ENCODE measurements at places on chromosomes 1 and 21.

DNA sequence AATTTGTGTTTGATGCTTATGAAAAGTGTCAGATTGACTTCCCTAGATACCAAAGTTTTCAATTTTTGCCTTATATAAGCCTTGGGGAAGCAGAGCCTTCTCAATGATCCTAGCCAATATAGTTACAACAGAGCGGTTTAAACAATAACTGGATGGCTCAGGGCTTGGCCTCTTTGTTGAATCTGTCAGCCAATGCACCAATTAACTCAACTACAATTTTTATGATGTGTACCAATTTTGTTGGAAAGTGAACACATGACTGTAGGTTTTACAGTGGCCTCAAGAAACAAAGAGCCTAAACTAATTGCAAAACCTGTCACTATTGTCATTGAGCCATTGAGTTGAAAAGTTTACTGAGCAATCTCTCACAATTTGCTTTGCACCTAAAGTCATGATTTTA is 71.6 kb upstream of the RGS18 start:
- DNase-seq, result no peak

DNA sequence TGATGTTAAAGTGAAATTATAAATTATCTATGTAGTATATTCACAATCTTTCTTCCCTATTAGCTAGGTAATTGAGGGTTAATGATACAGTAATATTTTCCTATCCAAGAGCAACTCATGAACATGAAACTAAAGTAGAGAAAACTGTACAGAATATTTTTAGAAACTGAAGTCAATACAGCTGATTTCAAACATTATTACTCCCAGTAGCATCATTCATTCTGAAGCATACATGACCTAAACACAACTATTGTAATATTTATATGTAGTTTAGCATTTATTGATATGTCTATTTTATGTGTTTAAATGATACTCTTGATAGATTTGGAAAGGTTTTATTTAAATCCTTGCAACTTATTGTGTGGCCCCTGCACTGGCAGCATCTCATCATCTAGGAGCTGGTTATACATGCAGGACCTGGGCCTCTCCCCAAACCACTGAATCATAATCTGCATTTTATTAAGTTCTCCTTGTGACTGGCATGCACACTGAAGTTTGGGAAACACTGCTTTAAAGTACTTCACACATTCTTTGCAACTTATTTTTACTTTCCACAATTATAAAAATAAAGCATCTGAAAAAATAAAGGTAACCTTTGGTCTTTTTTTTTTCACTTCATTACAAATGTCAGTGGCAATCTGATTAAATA is 199.9 kb downstream of the LRRC40 start:
- no peak for DNase-seq

- DNase-seq, result no peak
These were observed 85.7 kb downstream of the ST6GALNAC3 start for GRCh38 chr1:76160225-76160624.

GRCh38 chr1:1862905-1863547 is 27.9 kb downstream of the GNB1 start:
- no peak for DNase-seq

DNA sequence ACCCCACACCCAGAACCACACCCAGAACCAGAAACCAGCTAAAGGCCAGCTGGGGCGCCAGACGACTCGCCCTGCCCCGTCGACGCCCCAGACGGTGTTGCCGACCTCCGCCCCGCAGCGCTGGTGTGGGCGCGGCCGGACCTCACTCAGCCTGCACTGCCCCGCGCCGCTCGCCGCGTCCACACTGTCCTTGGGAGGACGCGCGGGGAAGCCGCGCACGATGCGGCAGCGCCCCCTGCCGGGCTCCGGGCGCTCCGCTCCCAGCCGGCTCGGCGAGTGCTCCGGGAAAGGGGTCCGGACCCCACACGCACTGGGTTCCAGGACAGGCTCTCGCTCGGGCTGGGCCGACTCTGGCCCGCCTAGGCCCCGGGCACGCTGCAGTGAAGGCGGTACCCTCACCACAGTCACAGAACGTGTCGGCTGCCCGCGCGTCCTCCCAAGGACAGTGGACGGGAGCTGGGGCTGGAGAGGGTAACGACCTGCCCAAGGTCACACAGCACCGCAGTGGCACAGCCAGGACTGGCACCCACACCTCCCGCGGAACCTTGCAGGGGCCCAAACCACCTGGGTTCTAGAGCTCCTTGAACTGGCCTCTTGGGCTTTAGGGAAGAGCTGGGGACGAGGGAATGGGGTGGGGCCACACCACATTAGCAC is 90.2 kb downstream of the DMRTA2 start:
- no peak for DNase-seq

DNA sequence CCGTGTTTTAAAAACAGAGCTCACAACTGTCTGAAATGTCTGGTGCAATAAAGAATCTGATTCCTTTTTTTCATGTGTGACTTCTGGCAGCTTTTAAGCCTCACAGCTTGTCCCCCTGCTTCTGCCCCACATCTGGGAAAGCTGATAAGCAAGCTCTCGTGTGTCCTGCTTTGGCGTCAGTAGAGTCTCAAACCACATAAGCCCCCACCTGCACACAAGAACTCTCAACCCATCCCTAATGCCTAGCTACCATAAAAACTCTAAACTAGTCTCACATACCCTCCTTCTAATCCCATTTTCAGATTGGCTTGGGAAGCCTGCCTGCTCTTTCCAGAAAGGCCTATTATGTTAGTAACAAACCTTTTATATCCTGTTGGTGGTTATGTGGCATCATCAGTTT is 94.6 kb upstream of the DAB1 start:
- no peak for DNase-seq

DNA sequence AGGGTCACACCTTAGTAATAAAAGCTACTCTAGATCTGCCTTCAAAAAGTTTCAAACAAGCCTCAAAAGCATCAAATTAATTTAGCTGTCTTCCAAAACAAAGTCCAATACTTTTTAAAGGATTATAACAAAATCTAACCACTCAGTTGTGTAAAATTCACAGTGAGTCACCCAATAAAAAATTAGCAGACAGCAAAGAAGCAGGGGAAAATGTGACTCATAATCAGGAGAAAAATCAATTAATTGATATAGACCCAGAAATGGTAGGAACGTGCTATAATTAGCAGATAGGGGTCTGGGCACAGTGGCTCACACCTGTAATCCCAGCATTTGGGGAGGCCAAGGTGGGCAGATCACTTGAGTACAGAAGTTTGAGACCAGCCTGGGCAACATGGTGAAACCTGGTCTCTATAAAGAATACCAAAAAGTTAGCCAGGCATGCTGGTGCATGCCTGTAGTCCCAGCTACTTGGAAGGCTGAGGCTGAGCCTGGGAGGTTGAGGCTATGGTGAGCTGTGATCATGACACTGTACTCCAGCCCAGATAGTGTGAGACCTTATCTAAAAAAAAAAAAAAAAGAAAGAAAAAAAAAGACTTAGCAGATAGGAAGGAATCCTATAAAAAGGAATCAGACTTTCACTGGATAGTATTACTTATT is 8.1 kb upstream of the MYOG start:
- DNase-seq, result no peak

DNA sequence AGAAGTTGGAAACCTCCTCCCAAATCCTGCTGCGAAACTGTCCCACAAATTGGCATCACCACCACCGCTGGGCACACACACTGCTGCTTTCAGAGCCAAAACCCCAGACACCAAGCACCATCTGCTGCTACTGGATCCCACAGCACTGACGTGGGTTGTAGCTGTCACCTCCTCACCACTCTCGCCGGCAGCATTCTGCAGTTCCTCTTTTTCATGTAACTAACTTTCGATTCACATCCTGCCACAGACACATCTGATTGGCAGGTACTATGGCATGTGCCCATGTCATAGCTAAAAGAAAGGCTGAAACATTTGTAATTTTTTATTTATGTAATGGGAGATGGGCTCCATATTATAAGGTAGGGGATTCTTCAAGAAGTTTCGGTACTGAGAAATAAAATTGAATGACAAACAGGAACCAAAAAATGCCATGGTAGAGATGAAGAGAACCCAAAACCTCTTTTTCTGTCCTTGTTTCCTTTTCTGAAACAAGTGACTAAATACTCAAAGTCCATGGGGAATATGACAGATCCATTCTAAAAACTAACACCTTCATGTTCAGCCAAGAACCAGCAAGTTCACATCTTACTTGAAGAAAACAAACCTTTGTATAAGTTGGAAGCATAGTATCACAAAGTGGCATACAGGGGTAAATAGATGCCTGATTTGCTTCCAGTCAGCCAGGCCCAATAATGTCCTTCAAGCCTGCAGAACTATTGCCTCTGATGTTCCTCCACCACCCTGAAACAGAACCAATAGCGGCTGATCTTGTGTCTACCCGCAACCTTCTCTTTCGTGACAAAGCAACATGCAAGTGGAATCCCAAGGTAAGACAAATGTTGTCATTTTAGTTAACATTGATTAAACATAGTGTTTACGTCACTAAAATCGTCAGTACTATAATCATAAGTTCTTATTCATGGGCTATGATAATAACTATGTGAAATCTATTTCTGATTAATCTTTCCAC is 26.6 kb upstream of the RGS13 start:
- DNase-seq, result no peak

GRCh38 chr1:199747984-199748383 is 279.5 kb upstream of the NR5A2 start:
- DNase-seq, result peak; percentile 15

GRCh38 chr1:201127755-201128455 is 921 bp upstream of the ASCL5 start:
- peak; percentile 54 for DNase-seq

DNA sequence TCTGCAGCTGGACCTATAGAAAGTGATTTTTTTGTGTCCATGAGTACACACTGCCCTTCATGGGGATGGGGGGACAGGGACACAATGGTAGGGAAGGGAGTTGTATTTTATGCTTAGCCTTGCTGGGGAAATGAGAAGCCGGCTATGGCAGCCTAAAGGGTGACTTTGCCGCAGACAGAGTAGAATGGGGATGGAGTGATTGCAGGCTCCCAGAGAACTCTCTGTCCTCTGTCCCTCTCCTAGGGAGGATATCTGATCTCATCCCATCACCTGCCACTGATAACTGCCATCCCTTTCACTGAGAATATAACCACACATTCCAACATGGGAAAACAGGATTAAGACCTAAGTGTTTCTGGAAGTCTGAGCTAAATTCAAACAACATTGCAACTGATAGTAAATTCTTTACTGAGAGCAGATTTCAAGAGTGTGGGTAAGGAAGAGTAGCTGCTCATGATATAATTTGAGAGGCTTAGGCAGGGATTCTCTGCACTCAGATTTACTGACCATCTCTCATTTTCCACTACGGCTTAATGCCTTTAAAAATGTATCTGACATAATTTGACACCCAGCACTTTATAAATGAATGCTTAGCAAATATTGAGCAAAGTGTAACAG is 13.9 kb downstream of the SH2D1B start:
- DNase-seq, result peak; percentile 48

GRCh38 chr1:82520611-82521010 is 719.9 kb downstream of the ADGRL2 start:
- DNase-seq, result no peak

GRCh38 chr1:46718340-46718726 is 581 bp downstream of the EFCAB14 start:
- no peak for DNase-seq

GRCh38 chr1:80170811-80171485 is 1164.4 kb upstream of the ADGRL4 start:
- DNase-seq, result no peak

- no peak for DNase-seq
These were observed 22.1 kb downstream of the TRIM67 start for GRCh38 chr1:231183639-231184590.

DNA sequence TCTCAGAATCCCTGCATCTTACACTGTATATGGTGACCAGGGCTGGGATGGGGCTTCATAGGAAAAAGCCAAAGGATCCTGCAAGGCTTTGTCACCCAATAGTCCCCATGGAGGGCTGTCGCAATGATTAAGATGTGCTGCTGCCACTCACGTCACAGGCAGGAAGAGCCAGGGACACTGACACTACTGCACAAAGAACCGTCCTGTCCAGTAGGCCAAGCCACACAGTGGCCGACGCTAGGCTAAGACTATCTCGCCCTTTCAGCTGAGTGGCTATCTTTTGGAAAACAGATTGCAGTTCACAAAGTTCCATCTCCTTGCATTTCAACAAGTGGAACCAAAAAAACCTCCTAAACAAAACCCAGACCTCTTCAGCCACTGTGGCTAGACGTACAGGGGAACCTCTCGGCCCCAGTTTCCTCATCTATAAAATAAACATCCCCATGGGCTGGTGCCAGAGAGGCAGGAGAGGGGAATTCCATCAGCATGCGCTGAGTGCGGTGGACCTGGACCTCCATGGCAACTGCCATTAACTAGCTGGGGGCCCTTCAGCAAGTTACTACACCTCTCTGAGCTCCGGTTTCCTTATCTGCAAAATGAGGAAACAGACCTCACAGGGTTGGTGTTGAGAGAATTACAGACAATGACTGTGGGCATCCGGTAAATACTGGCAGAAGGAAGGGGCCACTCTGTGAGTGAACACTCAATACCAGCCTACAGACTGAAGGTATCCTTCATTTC is 8.7 kb downstream of the CAPZB start:
- DNase-seq, result no peak

DNA sequence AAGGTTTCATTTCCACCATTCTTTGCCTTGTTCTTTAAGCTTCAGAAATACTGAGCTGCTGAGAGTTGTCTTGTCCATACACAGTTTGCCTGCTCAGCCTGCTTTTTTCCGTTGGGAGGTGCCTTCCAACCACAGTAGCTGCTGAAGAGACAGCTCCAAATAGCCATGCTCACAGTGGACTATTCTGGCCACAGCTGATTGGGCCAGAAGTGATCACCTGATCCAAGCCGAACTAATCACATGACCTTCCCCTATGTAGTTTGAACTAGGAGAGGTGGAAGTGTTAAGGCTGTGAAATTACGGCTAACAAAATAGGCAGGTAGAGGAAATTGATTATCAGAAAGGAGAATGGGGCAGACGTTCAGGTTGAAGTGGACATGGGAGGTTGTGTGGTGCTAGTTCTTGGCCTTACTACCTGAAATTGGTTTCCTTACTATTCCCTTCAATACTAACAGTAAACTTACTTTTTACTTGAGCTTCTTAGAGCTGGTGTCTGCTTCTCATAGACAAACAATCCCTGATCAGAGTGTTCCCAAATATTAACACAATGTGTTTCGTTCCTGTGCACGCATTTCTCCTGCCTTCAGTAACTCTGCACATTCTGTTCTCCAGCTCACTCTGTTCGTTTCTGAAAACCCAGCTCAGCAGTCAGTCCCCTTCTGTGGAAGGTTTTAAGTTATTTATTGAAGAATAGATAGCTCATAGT is 136.1 kb downstream of the RWDD3 start:
- DNase-seq, result no peak

GRCh38 chr1:234780112-234780511 is 170.1 kb upstream of the IRF2BP2 start:
- DNase-seq, result no peak

DNA sequence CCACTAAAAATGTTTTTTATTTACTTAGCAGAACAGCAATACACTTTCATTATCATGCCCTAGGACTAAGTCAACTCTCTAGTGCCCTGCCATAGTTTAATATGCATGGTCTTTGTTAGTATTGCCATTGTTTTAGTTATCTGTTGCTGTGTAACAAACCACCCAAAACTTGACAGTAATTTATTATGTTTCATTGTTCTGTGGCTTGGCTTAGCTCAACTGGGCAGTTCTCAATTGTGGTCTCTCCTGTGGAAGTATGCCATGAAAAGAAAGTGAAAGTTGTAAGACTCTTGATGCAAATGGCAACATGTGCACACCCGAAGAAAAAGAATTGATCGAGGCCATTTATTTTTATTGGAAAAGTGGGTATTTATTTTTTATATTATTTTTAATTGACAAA is 206.3 kb upstream of the KCTD3 start:
- peak; percentile 45 for DNase-seq

Measured in LHCN-M2 (cell line).